ENCODE measurements at places on chromosomes 2 and 18. TPM values are rescaled to one million over a fixed set of nuclear protein-coding genes. Genes with fewer than 3 reads are reported as not detected.

ZC3H8 gene
- 26.0 TPM for total RNA-seq

DHRS9 gene
- total RNA-seq, result 3.0 TPM

DNA sequence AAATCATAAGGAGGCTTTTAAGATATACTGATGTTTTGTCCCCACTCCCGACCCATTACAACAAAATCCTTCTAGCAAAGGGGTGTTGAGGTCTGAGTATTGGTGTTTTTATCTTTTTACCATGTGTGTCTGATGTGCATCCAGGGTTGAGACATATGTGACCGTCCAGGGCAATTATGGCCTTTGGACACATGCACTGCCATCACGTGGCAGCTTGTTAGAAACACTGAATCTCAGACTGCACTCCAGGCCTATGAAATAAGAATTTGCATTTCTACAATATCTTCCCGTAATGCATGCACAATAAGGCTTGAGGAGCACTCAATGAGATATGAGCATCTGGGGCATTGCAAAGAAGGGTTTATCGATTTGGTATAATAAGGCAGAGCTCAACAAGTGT is 235.1 kb upstream of the ZNF804A start:
- DNase-seq, result no peak

GRCh38 chr2:66080127-66080526 is 354.8 kb upstream of the MEIS1 start:
- no peak for DNase-seq

- no peak for DNase-seq
These were observed 232.1 kb upstream of the TRIB2 start for GRCh38 chr2:12484536-12485115.

DNA sequence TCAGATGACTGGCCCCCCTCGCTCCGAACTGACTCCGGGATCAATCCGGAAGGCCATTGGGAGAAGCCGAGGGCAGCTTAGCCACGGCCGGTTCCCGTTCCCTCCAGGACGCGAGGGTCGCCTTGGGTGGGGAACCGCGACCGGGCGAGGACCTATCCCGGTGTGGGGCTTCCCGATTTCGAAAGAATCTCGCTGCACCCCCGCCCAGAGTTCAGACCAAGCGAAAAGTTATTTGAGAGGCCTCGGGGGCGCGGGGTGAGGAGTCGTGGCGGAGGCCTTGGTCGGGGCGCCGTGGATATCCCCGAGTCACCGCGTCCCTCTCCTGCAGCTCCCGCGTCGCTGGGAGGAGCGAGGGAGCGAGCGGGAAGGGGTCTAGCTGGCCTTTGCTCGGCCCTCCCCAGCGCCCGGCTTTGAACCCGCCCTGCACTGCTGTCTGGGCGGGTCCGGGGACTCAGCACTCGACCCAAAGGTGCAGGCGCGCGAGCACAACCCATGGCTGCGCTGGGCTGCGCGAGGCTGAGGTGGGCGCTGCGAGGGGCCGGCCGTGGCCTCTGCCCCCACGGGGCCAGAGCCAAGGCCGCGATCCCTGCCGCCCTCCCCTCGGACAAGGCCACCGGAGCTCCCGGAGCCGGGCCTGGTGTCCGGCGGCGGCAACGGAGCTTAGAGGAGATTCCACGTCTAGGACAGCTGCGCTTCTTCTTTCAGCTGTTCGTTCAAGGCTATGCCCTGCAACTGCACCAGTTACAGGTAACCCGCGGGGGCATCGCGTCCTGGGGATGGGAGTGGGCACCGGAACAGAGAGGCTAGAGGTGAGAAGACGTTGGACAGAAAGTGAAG is at the start of gene CYP27A1:
CYP27A1 (plus strand) TSS at position 457 of the 837 bp plus-strand sequence; CDS start at position 493, 36 bp downstream.
- DNase-seq, result peak; percentile 27
